ENCODE measurements at places on chromosomes 1 and 21.
A peak's percentile ranks its signal among the peaks of the same experiment; 100 is the strongest.

- peak; percentile 30 for DNase-seq
These were observed 56.3 kb downstream of the TRAF5 start for GRCh38 chr1:211382714-211383480.

DNA sequence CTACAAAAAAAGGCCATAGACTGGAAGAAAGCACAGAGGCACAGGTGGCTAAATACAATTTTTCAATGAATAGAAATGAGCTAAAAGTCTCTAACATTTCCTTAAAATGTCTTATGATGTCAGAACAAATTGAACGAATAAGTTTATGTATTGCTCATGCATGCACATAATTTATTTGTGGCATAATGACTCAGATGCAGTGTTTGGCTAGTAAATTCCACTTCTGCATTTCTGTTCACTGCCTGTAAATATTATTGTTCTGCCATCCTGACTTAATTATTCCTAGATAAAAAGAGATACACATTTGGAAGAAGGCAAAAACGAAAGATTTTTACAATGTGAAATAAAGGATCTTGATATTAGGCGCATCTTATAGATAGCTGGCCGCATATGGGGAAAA lies 26.6 kb upstream of the EXO1 start:
- DNase-seq, result no peak

GRCh38 chr1:212189352-212189738 lies 95.9 kb upstream of the PPP2R5A start:
- no peak for DNase-seq

DNA sequence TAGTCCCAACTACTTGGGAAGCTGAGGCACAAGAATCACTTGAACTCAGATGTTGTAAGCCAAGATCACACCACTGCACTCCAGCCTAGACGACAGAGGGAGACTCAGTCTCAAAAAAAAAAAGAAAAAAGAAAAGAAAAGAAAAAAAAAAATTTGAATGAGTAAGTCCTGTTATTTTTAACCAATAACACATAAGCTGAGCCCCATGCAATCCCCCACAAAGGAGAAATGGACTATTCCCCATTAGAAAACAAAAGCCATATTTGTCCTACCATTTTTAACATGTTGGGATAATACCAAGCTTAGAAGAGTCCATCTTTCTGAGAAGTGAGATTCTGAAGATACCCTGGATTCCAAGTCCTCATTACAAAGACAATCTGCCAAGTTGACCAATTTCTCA lies 32.4 kb downstream of the LTN1 start:
- DNase-seq, result no peak

DNA sequence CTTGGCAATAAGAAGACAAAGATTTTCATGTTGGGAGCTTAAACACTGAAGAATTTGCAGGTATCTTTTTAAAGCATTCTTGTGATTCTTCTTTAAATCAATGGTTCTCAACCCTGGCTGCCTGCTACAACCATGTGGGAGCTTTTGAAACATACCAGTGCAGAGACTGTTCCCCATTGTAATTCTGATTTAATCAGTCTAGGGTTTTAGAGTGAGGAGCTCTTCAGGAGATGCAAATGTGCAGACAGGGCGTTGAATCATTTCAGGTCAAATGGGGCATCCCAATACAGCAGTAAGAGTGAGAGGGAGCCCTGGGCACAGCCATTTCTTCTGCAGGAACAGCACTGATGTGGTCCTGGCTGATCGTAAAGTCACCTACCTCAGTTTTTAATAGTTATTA lies 24.3 kb downstream of the KCNJ6 start:
- DNase-seq, result no peak

DNA sequence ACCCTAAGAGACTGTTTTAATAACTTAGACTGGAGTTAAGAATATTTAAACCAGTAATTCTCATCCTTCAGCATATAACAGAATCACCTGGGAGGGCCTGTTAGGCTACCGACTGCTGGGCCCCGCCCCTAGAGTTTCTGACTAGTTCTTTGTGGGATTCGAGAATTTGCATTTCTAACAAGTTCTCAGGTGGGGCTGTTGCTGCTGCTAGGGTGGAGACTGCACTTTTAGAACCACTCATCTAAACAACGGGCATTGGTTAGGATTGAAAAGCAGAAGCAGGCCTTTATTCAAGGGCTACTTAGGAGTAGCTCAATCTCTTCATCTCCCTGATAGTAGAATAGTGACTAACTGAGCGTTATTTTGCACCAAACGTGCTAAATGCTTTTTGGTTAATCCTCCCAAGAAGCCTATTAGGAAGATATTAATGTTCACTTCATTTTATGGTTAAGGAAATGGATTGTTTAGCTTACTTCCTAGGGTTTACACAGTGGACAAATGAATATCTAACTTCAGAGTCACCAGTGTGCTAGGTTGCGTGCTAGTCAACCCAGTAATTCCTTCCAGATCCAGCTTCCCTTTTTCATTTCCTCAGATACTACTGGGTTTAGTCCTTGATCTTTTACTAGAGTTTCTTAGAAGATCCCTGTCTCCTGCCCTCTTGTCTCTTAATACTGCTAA lies 31.1 kb upstream of the UAP1 start:
- DNase-seq, result no peak

- peak; percentile 62 for DNase-seq
These were observed at the start of gene CCDC24 for GRCh38 chr1:43991476-43992231. TSS of gene CCDC24 (plus strand) at chr1:43991599. CDS start at chr1:43991879, 280 bp downstream.

DNA sequence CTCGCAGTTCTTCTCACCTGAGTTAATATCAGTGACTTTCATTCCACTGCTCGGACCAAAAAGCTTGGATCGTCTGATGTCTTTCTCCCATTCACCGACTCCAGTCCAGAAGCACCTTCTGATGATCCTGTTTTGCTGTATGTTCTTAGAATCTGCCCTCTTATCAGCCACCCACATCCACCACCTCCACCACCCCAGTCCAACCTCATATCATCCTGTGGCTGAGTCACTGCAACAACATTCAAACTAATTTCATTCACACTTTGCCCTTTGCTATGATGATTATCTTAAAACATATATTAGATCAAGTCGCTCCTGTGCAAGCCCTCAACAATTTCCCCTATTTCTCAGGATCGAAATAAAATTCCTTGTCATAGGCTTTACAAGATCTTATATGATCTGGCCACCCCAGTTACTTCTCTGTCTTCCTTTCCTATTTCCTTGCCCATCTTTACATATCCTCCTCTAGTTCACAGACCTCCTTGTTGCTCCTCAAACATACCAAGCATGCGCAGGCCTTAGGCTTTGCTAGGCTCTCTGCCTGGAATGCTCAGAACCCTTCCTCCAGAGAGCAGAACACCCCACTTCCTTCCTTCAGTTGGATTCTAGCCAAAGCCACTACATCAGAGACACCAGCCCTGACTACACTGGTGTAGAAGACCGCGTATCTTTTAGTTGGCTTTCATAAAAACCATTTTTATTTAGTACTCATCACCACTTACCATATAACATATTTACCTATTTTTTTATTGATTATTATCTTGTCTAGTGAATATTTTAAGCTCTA lies 335.7 kb upstream of the GREM2 start:
- no peak for DNase-seq

GRCh38 chr1:183215076-183215720 lies 29.1 kb downstream of the LAMC2 start:
- DNase-seq, result no peak

- no peak for DNase-seq
These were observed 30.2 kb downstream of the SRRM1 start for GRCh38 chr1:24673341-24673740.

GRCh38 chr1:65069011-65069565 lies 78.9 kb upstream of the AK4 start:
- DNase-seq, result no peak

DNA sequence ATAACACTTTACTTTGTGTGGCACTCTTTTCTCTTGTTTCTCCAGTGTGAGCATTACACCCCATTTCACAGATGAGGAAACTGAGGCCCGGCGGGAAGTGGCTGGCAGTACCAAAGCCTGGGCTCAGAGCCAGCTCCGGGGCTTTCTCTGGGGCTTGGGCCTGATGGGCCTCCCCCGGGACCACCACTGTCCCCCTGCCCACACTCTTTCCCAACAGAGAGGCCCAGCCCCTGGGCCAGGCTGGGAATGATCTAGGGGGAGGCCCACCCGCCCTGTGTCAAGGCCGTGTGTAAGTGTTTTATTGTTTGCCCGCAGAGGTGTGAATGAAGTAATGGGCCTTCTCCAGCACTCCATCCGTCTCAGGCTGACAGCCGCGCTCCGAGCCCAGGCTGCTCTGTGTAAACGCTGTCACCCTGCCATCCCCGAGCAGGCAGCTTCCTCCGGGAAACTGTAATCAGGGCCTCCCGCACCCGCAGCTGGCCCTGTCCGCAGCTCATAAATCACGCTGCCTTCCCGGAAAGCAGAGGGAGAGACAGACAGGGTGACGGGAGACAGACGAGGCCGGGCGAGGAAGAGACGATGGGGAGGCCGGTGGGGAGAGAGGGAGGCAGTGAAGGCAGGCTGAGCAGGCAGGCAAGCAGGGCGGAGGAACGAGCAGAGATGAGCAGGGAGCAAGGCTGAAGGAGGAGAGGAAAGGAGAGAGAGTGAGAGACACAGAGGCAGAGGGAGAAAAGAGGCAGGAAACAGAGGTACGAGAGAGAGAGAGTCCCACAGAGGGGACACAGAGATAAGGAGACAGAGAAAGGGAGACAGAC lies 109.7 kb upstream of the ZBTB40 start:
- DNase-seq, result no peak

GRCh38 chr1:68268896-68269483 lies 36.7 kb upstream of the WLS start:
- DNase-seq, result no peak

DNA sequence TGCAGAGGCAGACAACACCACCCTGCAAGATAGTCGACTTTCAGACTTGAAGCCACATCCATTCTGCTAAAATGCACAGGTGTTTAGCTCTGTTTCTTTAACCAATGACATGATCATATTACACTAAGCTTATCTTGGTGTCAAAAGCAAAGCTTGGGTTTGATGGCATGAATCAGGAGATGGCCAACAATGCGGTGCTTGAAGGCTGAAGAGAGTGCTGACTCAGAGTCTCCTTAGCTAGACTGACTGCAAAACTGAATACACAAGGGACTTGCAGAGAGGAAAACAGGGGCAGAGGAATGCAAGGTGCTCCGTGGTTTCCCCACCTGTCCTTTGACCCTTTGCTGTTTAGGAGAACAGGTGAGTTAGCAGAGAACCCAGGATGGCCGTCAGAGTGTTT lies 262.6 kb downstream of the SIPA1L2 start:
- DNase-seq, result no peak

DNA sequence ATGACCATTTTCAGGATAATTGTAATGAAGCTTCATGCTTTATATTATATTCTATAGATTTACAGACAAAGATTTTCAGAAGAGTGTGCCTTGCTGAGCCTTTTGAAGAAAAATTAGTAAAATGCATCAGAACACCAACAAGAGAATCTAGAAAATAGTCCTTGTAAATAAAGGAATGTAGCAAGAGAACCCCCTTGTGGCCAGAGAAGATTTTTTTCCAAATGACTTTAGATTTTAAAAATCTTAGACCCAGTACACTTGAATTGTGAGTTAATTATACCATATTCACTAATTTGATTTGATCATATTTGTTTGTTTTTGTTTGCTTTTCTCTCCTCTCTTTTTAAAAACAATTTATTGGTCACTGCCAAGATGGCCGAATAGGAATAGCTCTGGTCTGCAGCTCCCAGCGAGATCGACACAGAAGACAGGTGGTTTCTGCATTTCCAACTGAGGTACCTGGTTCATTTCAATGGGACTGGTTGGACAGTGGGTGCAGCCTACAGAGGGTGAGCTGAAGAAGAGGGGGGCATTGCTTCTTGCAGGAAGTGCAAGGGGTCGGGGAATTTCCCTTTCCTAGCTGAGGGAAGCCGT lies 12.8 kb upstream of the IFI44L start:
- DNase-seq, result no peak

GRCh38 chr1:208536212-208536611 lies 292.0 kb upstream of the PLXNA2 start:
- DNase-seq, result no peak

Data from activated CD8-positive, alpha-beta memory T cell treated with anti-CD3 and anti-CD28 coated beads for 1 hour (primary cell).